ENCODE measurements at places on chromosomes 12 and 14. TPM values are rescaled to one million over a fixed set of nuclear protein-coding genes. Genes with fewer than 3 reads are reported as not detected.

DNA sequence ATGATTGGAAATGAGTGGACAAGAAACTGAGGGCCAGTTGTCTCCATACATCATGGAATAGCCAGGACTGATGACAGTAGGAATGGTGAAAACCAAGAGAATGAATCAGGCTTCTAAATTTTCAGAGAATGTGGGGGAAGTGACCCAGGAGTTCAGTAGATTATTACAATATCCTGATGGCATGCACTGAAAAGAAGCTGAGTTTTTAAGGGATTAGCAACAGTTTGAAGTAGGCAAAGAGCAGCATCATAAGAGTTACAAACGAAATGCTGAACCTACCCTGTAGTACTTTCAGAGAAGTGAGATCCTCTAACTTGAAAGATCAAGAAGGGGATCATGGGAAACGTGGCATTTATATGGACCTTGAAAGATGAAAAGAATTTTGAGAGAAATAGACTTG is 13.2 kb downstream of the SLC2A14 start:
- DNase-seq, result no peak

- DNase-seq, result peak; percentile 13
Observed at GRCh38 chr12:117875744-117876435, 92.9 kb downstream of the KSR2 start.

DNA sequence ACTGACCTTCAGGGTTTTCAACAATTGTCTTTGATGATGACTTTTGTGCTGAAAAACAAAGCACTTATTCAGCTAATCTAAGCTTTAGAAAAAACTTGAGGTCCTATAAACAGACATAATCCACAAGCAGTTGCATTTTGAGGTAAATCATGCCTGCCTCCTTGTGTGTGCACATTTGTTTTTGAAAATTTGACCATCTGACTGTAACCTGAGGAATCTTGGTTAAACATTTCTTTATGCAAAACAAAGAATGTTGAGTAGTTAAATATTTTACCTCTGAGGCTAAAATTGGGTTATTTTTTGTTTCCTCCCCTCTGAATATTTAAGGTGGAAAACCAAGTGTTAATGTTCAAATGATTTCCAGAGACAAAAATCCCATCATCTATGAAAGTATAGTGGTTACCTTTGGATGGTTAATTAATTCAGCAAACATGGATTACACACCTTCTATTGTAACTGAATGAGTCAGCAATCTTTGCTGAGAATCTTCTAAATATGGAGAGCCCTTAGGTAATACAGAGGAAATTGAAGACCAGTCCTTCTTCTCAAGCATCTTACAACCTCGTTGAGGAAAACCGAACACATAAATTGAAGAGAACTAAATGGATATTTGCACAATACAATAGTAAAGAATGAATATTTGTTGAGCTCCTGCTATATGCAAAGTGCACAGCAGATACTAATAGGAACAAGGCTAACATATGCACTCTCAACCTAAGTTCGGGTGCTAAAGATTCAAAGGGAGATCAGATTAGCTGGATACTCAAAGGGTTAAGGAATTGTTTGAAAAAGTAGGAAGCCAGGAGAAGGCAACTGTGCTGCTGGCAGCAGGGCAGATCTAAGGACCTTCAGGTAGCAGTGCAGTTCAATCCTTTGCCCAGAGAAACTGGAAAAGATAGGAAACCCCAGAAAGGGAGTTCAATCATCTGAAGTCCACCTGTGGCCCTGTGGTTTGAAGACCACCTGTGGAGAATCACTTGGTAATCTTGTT is 115.2 kb downstream of the BMP4 start:
- DNase-seq, result no peak

DNA sequence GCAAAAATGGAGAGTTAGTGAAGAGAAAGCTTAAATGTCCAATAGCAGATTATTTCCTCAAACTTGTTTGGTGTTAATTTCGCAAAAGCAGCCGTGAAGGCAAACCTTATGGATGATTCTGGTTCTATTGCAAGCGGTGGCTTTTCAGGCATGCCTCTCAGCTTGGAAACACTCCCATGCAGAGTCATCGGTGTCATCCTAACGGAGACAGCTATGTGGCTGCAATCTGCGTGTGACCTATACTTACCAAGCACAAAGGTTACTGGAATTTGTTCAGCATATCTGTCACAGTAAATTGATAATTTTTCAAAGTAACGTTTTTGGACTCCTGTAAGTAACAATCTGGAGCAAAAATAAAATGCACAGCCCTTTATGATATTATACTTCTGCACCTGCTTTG is 5.0 kb downstream of the BEST3 start:
- DNase-seq, result no peak

- no peak for DNase-seq
Observed at GRCh38 chr12:52257074-52257551, 17.3 kb upstream of the KRT86 start.

- DNase-seq, result no peak
Observed at GRCh38 chr14:60183138-60183537, 17.9 kb upstream of the DHRS7 start.

- no peak for DNase-seq
Observed at GRCh38 chr14:68217791-68218340, 398.3 kb downstream of the RAD51B start.

DNA sequence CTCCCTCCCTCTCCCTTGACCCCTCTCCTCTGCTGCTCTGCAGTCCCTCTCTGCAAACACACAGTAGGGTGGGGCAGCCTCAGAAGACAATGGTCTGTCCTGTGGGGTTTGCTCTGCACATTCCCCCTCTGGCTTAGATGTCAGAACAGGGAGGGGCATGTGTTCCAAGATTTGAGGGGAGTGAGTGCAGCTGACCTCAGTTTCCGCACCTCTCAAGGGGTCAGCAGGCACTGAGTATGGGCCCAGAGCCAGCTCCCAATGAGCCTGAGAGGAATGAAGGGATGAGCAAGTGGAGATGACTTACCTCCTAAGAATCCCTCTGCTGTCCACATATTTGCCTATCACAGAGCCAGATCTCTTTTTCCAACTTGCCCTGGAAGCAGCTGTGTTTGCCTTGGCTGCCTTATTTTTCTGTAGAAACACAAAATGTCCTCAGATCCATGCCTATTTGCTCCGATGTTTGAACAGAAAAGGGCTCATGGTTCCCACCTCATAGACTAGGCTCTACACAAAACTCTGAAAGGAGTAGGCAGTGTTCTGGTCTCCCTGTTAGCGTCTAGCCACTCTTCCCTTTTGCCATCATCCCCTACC is 111.4 kb downstream of the CRACR2A start:
- no peak for DNase-seq

- no peak for DNase-seq
Observed at GRCh38 chr12:27345376-27345775, 12.7 kb downstream of the BMAL2 start.

DNA sequence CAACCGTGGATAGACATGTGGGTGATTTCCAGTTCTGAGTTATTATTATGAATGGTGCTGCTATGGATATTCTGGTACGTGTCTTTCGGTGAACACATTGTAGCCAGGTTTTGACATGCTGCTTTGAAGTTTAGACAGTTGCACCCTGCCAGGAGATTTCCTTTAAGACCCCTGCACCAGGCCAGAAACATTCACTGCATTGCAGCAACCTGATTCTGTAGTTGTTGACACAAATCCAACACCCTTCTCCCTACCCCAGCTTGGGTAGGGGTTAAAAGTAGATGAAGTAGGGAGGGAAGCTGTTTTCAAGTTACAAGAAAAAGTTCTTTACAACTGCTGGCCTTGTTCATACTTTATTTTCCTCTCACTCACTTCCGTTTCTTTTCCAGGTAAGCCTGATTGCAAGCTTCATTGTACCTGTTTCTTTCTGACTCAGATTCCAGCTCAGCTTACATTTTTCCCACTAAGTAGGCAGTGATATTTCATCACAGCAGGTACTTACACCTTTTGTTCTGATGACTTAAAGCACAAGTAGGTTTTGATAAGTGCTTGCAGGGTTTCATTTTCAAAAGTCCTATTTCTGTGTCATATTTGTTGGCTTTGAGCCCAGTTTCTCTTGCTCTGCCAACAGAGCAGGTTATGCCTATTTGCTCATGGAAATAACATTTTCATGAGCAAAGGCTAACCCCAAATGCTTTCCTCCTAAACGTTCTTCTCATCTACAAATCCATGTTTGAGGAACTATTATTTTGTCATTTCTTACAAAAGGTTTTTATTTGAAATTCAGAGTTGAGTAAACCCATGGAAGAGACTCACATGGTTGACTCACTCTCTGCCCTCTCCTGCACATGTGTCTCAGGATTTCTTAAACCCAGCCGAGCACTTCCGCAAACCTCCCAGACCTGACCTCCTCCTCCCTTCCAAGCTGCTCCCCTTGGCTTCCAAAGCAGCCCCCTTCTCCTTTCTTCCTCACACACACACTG is 12.1 kb upstream of the LTA4H start:
- no peak for DNase-seq

GRCh38 chr12:53466640-53467039 is 14.7 kb downstream of the PCBP2 start:
- no peak for DNase-seq

GRCh38 chr14:54785778-54786770 is 116.6 kb downstream of the GCH1 start:
- no peak for DNase-seq

DNA sequence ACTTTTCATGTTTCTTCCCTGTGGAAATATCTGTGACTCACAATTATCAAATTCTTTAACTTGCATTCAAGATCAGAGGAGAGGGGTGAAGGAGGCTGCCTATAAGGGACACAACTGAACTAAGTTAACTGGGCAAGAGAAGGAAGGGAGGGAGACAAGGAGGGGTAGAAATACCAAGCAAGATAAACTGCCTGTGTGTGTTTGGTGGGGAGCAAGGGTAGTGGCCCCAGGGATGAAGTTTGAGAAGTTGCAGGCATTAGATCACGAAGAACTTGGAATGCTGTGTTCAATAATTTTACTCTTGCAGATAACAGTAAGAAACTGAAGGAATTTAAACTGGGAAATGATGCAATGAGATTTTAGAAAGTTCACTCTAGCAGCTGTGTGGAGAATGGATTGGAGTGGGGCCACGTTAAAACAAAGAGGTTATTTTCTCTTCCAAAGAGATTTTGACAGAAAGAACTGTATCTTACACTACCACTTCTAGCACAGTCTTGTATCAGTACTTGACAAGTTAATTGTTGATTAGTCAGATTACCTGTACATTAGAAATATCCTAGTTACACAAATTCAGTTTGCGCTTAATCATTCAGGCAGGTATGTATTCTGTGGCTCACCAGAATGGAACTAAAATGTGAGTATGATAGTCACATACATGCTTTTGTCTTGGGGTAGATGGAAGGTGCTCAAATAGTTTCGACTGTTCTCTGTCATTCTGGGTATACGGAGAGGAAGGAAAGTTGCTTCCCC is 7.4 kb downstream of the PKP2 start:
- no peak for DNase-seq

- DNase-seq, result no peak
Observed at GRCh38 chr12:107287436-107288413, 194.4 kb upstream of the CRY1 start.

GRCh38 chr14:102491366-102491765 is 18.2 kb downstream of the ANKRD9 start:
- no peak for DNase-seq

- no peak for DNase-seq
Observed at GRCh38 chr12:64578566-64578965, 31.7 kb upstream of the RASSF3 start.

DNA sequence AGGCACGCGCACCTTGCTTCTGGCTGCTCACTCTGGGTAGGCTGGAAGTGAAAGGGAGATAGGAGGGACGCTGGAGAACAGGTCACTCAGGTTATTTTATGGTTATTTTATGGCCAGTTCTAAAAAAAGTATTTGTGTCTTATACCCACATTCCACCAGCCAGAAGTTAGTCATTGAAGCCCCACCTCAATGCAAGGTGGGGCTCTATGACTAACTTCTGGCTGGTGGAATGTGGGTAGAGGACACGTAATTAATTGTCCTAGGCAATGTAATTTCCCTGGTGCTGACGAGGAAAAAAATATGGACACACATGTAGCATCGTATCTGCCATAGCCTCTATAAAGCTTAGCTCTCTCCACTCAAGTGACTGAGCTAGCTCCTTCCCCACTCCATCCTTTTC is 104.9 kb downstream of the PDZRN4 start:
- DNase-seq, result no peak

- DNase-seq, result no peak
Observed at GRCh38 chr14:54698966-54699530, 132.1 kb downstream of the SAMD4A start.

- no peak for DNase-seq
Observed at GRCh38 chr14:60819575-60819974, 85.0 kb downstream of the MNAT1 start.

- no peak for DNase-seq
Observed at GRCh38 chr12:120077260-120077659, 39.3 kb downstream of the RAB35 start.

GRCh38 chr12:4154672-4155225 is 118.8 kb upstream of the CCND2 start:
- no peak for DNase-seq

- peak; percentile 40 for DNase-seq
Observed at GRCh38 chr14:99274346-99275221, 2.6 kb upstream of the BCL11B start.

GRCh38 chr12:94198872-94199271 is 50.5 kb downstream of the PLXNC1 start:
- DNase-seq, result no peak

- peak; percentile 61 for DNase-seq
Observed at GRCh38 chr12:120466560-120467315, 2.8 kb downstream of the SRSF9 start.

DNA sequence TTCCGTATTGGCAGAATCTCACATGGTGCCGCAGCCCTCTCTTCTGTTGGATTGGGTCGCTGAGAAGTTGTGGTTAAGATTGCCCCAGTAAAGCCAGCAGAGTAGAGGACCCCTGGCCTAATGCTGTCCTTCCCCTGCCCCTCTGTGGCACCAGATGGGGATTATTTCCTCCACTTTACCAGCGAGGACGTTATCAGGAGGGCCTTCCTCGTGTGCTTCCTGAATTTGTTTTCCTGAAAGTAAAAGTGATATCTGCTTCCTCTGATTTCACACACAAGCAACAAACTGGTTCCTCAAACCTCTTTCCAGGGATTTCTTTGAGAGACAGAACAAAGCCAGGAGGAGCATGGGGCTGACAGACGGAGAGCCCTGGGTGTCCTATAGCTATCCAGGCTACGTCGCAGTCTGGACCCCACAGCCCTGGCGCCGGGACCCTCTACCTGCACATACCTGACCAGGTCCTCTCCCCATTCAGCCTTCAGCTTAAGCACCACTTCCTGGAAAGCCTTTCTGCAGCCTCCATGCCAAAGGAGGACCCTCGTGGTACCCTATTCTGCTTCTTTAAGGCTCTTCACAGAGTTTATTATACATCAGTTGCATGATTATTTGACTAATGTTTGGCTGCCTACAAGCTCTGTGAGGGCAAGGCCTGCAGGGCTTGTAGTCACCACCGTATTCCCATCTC is 314.8 kb upstream of the FKBP4 start:
- DNase-seq, result no peak

Gene EML1
- not detected for total RNA-seq

Gene CEBPE
- total RNA-seq, result not detected

Gene TPPP2
- not detected for total RNA-seq

Gene SLC25A47
- not detected for total RNA-seq

Gene KRT5
- total RNA-seq, result not detected

Gene FAR2
- 12.6 TPM for total RNA-seq

Gene POTEG
- total RNA-seq, result not detected

Gene SLC17A8
- not detected for total RNA-seq

Gene DNAI7
- total RNA-seq, result 0.25 TPM

Gene MYH6
- not detected for total RNA-seq

Data from CD4-positive, CD25-positive, alpha-beta regulatory T cell (primary cell).